GM12878 (cell line): ENCODE measurements at places on chromosomes 2 and 18.

DNA sequence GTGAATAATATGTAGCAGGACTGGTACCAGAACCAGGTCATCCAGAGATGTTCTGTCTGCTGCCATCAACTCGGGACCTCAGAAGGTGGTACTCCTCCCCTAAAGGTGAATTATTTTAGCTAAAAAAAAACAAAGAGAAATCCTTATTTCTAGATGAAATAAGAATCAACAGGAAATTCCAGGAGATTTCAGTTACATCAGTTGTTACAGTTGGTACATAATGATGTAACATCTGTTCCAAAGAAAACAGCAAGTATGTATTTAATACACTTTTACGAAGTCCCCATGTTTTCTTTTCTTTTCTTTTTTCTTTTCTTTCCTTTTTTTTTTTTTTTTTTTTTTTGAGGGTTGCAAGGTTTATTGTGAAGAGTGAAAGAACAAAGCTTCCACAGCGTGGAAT is 33.6 kb upstream of the CD28 start:
- no peak for DNase-seq

- DNase-seq: no peak
These were observed 368.1 kb downstream of the ZEB2 start for GRCh38 chr2:144151851-144152250.

- no peak for DNase-seq
These were observed 162.5 kb downstream of the CCDC102B start for GRCh38 chr18:68960355-68960754.

GRCh38 chr2:169354244-169354643 is 8.1 kb downstream of the LRP2 start:
- no peak for DNase-seq

DNA sequence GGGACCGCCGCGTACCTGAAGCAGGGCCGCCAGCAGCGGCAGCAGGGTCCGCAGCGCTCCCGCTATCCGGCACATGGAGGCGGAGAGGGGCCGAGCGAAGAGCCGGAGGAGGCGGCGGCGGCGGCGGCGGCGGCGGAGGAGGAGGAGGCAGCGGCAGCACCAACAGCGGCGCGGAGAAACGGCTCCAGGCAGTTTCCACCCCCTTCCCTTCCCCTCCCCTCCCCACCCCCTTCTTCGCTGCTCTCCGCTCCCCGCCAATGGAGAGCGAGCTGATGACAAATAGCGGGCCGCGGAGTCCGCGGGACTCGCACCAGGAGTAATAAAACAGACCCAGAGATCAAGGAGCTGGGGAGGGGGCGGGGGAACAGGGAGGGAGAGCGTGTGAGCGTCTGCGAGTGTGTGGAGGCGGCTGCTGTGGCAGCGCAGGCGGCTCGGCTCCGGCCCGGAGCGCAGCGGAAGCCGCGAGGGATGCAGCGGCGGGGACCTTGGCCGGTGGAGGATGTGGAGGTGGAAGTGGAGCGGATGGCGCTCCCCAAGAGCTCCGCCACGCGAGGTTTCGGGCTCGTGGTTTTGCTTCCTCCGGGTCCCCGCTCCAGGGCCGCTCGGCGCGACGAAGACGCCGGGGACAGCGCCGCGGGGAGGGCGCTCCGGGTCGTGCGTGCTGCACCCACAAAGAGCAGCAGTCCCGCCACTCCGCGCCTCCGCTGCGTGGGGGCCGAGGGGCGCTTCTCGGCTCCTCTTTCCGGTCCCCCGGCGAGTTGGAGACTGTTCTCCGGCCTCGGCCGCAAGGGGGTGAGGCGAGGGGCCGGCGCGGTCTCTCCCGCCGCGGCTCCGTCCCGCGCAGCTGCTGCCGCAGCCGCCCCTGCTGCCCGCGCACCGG is at the start of gene CDH2:
TSS of gene CDH2 (minus strand) at position 183 of the 880 bp plus-strand sequence. CDS start at position 75, 108 bp downstream.
- no peak for DNase-seq

DNA sequence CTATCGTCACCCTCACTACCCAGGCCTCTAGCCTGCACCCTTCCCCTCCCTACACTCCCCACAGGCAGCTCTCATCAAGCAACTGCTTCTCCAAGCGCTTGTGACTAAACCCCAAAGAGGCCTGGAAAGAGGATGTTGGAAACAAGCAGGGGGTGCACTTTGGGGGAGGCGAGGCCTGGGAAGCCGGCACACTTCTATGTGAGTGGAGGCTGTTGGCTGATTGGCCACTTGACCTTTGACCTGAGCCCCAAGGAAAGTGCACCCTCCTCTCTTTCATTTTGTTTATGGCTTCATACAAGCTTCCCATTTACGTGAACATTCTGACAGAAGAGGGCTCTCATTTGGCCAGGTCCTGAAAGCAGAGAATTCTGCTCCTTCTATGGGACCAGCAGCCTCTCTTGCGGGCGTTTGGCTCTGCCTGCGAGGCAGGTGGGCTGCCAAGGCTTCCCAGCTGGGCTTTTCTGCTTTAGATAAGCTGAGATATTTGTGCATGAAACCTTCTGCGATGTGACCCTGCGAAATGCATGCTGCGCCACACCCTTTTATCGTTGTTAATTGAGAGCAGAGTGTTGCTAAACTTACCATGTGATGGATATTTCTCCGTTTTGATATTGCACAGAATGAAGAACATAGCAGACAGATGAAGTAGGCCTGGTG is 134.8 kb upstream of the NCK2 start:
- DNase-seq: no peak

- DNase-seq: no peak
These were observed 374.1 kb downstream of the LRATD1 start for GRCh38 chr2:15006667-15007066.

DNA sequence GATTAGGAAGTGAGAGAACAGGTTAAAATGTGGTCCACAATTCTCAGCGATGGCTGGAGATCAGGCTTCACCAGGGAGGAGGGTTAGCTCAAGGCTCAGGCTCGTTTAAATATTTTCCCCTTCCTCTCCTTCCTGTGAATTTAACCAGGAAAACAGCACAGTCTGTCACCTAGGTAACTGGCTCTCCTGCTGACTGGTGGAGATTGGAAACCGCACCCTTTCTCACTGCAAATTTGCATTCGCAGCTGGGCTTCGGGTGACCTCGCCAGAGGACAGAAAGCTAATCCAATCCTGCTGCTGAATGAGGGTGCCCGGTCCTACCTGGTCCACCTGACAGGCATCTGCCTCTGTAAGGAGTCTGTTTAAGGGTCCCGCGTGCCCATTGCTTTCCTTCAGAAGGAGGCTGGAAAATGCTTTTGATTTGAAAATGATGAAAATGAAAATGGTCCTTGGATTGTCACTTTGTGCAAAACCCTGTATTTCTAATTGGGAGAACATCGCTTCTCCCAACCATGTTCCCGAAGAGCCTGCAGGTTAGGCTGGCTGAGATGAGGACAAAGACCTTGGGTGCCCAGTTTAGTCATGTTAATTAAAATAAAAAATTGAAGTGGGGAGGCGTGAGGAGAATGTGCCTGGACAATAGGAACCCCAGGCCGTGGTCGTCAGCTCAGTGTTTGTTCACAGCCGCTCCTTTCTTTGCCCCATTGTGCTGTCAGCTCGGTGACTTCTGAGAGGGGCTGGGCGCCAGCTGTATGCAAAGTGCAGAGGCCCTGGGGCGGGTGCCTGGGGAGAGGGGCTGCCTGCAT is 43.4 kb upstream of the MTCL1 start:
- DNase-seq: no peak

DNA sequence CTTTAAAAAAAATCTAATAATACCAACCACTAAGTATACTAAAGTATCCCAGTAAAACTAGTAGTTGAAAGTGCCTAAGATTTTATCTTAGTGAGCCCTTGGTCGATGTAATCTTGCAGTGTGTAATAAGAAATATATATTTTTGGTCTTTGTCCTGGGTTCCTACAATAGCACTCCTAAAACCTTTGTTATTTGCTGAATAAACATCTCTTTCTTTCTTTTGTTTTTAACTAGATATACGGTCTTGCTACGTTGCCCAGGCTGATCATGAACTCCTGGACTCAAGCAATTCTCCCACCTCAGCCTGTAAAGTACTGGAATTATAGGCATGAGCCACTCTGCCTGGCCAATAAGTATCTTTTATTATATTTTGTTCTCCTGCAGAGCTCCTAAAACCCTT is 2.4 kb upstream of the TP53I3 start:
- DNase-seq: no peak

GRCh38 chr18:44893966-44894365 is 213.3 kb downstream of the SETBP1 start:
- DNase-seq: no peak

DNA sequence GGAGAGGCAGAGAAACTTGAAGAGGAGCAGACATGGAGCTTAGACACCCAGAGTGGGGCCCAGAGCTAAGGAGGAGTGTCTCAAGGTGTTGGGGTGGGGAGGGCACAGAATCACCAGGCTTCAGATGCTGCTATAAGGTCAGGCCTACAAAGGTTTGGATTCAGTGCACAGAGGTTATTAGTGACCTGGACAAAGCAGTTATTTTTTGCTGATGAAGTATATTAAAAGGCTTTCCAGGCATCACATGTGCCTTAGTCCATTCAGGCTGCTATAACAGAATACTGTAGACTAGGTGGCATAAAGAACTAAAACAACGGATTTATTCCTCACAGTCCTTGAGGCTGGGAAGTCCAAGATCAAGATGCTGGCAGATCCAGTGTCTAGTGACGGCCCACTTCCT is 145.6 kb upstream of the ALPP start:
- no peak for DNase-seq

GRCh38 chr2:229344151-229344551 is 73.1 kb upstream of the PID1 start:
- DNase-seq: no peak

DNA sequence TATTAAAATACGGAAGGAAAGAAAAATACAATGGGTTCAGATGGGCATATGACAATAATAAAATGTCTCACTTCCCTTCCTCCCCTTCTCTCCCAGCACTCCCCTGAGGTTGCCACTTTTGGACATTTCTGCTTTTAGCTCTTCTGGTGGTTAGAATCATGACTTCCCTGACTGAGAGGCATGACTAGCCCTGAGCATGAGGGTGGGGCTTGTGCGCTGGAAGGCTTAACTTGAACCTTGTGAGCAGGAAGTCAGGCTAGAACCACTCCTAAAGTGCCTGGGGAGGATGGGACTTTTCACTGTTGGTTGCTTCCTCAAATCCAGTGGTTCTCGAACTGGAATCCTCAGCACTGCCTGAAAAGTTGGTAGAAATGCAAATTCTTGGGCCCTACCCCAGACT is 19.7 kb upstream of the ARHGAP25 start:
- DNase-seq: peak; percentile 80

- DNase-seq: no peak
These were observed 70.6 kb upstream of the TCF7L1 start for GRCh38 chr2:85062565-85062964.

- DNase-seq: no peak
These were observed 5.8 kb downstream of the TMSB10 start for GRCh38 chr2:84911135-84911678.

- DNase-seq: no peak
These were observed 157.9 kb upstream of the GLI2 start for GRCh38 chr2:120577721-120578295.

GRCh38 chr18:65487569-65487968 is 263.2 kb upstream of the CDH7 start:
- no peak for DNase-seq

DNA sequence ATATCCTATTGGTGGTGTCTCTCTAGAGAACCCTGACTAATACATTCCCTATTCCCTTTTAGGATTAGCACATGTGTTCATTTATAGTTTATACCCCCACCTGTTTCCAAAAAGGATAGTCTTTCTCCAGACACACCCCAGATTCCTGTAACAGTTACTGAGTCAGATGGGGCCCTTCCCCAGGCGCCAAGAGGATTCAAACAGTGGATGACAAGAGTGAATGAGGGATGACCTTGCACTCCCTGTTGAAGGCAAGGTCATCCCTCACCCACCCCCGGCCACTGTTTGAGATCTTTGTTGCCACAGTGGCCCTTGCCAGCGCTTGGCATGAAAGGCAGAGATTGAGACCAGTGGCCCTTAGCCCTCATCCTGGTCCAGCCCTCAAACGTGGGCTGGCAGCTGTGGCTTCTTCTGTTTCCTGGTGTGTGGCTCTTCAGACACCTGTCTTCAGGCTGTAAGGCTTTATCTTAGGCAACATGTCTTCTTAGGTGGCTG is 15.3 kb upstream of the REEP1 start:
- no peak for DNase-seq

DNA sequence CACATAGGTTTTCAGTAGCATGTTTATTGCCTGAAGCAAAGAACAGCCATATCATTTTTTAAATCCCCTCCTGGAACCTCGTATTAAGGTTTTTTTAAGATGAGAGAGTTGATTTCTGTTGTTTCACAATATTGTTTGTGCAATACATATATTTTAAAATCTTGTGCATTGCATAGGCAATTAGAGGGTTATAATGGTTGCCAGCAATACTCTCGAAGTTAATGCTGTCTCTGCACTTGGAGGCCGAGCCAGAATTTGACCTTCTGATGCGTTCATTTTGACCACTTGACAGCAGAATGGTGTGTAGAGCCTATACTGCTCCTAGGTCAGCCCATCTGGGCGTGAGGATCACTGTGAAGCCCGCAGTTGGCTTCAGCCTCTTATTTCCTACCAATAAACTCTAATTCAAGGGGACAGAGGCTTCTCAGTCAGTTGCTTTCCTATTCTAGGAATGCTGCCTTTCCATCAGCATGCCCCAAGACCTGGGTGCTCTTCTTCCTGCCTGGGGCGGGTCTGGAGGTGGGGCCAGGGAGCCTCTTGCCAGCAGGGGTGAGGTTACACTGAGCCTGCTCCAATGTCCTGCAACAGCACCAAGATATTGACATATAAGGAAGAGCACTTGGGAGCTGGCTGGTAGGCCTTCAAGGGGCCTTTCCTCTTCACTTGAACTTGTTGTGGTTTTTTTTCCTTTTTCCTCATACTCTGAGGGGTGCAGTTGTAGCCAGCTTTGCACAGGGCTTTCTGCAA is 91.4 kb upstream of the BCL2L11 start:
- no peak for DNase-seq

GRCh38 chr2:153047220-153047619 is 328.8 kb downstream of the ARL6IP6 start:
- no peak for DNase-seq

GRCh38 chr2:72830273-72830672 is 4.4 kb upstream of the EXOC6B start:
- DNase-seq: no peak

- no peak for DNase-seq
These were observed 100.7 kb upstream of the CYP1B1 start for GRCh38 chr2:38176619-38177021.

DNA sequence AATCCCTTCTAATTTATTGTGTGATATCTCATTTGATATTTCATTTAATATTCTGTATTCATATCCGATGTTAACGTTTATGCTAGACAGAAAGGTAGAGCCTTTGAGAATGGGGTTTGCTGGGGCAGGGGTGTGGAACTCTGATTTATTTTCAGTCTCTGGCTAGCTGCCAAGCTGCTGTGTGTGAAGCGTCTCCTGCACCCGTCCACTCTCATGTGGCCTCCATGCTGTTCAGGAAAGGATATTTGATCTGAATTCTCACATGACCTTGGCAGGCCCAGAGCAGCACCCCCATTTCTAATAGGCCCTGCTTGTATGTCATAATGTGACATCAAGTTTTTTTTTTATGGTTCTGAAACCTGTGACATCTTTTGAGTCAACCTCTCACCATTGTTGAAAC is 1.6 kb downstream of the IL1R1 start:
- DNase-seq: no peak

- DNase-seq: no peak
These were observed 36.1 kb upstream of the GPR17 start for GRCh38 chr2:127609818-127610217.
